Stimulated activated naive CD8-positive, alpha-beta T cell treated with anti-CD3 and anti-CD28 coated beads, Interleukin-15, Interleukin-2, amounts not matched to agents 100 U/mL and 50 U/mL, for 24 hours (primary cell): ENCODE measurements at places on chromosomes 5 and 9.
A peak's percentile ranks its signal among the peaks of the same experiment; 100 is the strongest.

GRCh38 chr9:9730174-9730573 is 882.6 kb downstream of the PTPRD start:
- no peak for DNase-seq

- no peak for DNase-seq
Observed at GRCh38 chr9:77024776-77025545, 5.5 kb downstream of the FOXB2 start.

- DNase-seq = no peak
Observed at GRCh38 chr5:174457141-174457678, 267.2 kb upstream of the MSX2 start.

DNA sequence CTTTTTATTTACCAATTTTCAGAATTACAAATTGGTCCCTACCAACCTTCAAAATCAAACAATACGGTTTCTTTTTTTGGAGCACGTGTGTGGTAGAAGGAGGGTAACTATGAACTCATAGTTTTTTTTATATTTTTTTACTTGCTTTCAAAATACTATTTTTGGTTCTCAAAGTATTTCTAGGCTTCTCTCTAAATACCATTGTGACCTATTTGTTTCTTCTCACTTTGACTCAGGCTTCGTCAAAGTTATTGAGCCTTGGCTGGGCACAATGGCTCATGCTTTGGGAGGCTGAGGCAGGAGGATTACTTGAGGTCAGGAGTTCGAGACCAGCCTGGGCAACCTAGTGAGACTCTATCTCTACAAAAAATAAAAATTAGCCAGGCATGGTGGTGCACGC is 11.6 kb upstream of the KIF27 start:
- DNase-seq = no peak

- DNase-seq = no peak
Observed at GRCh38 chr5:73983644-73984043, 357.6 kb downstream of the ARHGEF28 start.

DNA sequence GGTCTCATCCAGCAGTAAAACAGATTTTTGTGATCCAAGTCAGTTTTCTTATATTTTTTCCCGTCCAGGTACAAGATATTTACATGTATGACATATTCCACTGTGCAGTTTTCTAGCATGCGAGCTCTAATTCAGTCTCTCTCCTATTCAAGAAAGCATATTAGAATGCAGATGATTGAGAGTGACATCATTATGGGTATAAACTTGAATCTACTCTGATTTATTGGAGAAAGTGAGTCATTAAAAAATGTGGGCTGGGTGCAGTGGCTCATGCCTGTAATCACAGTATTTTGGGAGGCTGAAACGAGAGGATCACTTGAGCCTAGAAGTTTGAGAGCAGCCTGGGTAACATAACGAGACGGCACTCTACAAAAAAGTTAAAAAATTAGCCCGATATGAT is 6.2 kb downstream of the FER start:
- DNase-seq = no peak

- DNase-seq = no peak
Observed at GRCh38 chr5:111111956-111112355, 19.8 kb downstream of the WDR36 start.

DNA sequence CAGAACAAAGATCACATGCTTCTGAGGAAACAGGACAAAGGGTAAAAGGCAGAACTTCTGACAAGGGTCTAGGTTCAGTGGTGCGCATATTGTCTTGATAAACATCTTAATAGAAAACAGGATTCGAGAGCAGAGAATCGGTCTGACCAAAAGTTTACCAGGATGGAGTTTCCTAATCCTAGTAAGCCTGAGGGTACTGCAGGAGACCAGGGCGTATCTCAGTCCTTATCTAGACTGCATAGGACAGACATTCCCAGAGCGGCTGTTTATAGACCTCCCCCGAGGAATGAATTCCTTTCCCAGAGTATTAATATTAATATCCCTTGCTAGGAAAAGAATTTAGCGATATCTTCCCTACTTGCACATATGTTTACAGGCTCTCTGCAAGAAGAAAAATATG is 32.4 kb upstream of the TNFSF8 start:
- no peak for DNase-seq

DNA sequence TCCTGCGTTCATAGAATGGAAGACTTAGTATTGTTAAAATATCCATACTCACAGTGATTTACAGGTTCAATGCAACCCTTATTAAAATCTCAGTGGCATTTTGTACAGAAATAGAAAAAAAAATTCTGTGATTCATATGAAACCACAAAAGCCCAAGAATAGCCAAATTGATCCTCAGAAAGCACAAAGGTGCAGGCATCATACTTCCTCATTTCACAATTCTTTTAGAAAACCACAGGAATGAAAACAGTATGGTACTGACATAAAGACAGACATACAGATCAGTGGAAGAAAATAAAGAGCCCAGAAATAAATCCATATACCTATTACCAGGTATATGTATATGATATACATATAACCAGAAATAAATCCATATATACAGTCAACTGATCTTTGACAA is 86.8 kb upstream of the MEGF10 start:
- no peak for DNase-seq

- no peak for DNase-seq
Observed at GRCh38 chr5:31731710-31732301, 92.9 kb downstream of the PDZD2 start.

GRCh38 chr5:66795682-66796081 is 199.5 kb downstream of the MAST4 start:
- no peak for DNase-seq

DNA sequence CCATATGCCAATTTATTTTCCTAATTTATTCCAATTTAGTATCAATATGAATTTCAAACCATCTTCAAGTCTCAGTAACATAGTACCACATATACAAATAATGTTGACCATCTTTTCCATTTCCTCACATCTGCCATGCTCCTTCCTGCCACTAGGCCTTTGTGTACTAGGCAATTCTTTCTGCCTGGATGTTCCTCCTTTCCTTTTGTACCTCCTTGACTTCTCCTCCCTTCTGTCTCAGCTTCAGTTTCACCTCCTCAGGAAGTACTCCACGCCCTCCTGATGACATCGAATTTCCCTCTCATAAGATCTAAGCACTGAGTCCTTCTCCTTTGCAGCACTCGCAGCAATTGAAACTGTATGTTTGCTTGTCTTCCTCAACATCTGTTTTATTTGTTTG is 53.9 kb downstream of the MEF2C start:
- DNase-seq = no peak

GRCh38 chr5:175884214-175884613 is 12.8 kb downstream of the CPLX2 start:
- DNase-seq = no peak

DNA sequence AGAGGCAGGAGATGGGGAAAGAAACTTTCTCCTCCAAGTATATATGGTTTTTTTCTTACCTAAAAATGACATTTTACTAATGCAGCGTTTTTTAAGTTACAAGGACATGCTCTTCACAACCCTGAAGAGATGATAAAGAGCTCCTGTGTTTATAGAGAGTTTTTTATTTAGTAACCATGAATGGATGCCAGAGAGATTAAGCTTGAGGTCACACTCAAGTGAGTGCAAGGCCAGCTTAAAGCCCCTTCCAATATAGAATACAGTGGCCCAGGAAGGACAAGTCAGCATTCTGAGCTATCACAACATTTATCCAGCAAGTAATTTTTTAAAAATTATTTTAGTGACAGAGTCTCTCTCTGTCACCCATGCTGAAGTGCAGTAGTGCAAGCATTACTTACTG is 6.7 kb upstream of the HAVCR2 start:
- no peak for DNase-seq

GRCh38 chr9:131845305-131846298 is 105.7 kb upstream of the RAPGEF1 start:
- no peak for DNase-seq

GRCh38 chr9:75491533-75491932 is 398.9 kb upstream of the PCSK5 start:
- no peak for DNase-seq

- DNase-seq = no peak
Observed at GRCh38 chr9:16145196-16145950, 592.5 kb downstream of the CCDC171 start.

- DNase-seq = no peak
Observed at GRCh38 chr9:92679413-92680165, 9.7 kb upstream of the IPPK start.

- no peak for DNase-seq
Observed at GRCh38 chr5:2742921-2743679, 8.4 kb downstream of the IRX2 start.

DNA sequence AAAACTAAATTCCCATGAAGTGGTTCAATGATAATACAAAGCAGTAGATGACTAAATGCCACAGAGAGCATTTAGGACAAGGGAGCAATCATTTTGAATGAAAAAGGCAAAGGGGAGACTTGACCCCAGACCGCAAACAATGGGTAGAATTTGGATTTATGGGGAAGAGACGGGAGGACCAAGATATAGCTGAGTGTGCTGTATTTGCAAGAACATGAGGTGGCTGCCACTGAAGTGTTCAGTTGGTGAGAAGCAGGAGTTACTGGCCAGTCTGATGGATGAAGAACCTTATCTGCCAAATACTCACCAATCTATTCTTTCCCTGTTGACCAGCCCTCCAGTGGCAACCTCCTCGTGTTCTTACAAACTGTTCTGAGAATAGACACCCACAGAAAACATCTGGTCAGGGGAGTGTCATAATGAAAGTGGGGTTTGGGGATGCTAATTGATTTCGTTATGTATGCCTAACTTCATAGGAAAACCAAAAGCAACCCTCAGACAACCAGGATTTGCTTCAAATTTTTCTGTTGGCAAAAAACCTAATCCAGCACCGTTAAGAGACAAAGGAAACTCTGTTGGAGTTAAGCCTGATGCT is 19.8 kb downstream of the TDRD7 start:
- DNase-seq = no peak

DNA sequence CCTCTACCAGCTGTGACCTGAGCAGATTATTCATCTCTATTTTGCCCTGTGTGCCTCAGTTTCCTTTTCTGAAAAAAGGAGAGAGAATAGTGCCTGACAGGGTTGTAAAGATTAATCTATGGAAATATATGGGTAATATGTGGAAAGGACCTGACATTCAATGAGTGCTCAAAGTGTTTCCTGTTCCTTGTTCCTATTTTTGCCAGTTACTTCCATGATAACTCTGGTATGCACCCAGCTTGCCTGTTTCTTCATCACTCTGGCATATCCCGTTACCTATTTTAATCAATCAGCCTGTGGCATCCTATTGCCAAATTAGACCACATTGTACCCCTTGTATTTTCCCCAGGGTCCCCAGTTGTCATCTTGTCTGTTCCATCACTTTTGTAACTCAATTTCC is 3.6 kb upstream of the ARAP3 start:
- no peak for DNase-seq

GRCh38 chr9:112844771-112845542 is 45.7 kb downstream of the SLC46A2 start:
- DNase-seq = peak; percentile 87

DNA sequence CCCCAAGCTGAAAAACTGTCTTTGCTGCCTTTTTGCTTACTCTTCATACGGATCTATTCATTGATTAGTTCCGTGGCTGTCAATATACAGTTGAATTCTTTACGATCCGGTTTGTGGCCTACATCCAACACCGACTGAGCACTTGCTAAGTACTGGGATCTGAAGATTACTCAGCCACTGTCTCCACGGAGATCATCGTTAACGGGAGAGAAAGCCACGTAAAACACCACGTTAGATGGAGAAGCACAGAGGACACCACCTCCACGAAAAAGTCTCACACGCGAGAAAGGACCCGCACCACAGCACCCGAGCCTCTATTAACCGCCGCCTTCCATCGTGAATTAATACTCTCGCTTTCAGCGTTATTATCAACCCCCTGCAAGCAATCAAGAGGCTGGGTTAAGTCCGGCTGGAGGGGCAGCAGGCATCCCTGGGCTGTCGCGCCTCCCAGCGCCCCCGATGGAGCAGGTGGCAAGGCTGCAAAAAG is 650 bp downstream of the ELP1 start:
- no peak for DNase-seq

GRCh38 chr5:14265570-14265969 is 122.4 kb downstream of the TRIO start:
- no peak for DNase-seq

DNA sequence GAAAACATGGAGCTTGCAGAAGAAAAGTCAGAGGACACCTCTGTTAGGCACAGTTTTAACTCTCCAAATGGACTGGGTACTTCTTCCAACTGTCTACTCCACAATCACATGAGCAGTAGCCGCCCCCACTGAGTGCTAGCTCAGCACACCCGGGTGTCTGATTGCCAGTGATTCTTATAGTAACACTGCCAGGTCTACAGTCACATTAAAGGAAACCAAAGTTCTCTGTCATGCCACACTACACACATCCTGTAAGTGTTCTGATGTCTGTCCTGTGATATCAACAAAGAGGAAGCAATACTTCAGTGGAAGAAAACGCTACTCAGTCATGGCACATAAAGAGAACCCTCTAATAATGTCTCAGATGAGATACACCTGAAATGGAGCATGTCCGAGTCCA is at the start of gene HAVCR2:
HAVCR2 (minus strand) TSS at position 69 of the 400 bp plus-strand sequence; CDS start at position 8, 61 bp downstream.
- peak; percentile 63 for DNase-seq

DNA sequence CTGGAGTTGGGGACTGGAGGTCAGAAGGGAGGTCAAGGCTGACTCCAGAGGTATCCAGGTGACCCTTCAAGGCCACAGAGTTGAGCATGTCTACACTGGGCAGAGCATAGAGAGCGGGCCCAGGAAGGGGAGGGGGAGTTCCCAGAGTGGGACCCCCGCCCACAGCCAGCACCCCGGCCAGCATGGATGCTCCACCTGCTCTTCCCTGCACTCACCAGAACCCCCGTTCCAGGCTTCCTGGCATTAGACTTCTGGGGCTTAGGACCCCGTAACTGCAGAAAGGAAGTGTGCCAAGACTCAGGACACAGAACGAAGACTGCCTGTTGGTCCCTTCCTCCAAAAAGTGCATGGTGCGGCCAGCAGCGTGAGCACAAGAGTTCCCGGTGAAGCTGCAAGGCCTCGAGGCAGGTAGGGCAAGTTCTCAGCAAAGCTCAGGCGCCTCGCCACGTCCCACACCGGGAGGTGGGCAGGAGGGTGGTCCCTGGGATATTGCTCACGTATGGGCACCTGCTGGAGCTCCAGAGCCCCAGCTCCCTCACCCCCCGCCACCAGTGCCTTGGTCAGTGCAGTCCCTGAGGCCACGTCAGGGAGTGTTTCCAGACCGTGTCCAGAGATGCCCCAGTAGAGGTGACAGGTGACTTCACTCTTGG is 13.8 kb downstream of the ABO start:
- DNase-seq = no peak

GRCh38 chr5:137195483-137195882 is 303.6 kb downstream of the SPOCK1 start:
- DNase-seq = no peak

- DNase-seq = no peak
Observed at GRCh38 chr5:113000466-113000865, 23.9 kb downstream of the DCP2 start.

- DNase-seq = no peak
Observed at GRCh38 chr5:88769165-88769564, 113.8 kb downstream of the MEF2C start.

DNA sequence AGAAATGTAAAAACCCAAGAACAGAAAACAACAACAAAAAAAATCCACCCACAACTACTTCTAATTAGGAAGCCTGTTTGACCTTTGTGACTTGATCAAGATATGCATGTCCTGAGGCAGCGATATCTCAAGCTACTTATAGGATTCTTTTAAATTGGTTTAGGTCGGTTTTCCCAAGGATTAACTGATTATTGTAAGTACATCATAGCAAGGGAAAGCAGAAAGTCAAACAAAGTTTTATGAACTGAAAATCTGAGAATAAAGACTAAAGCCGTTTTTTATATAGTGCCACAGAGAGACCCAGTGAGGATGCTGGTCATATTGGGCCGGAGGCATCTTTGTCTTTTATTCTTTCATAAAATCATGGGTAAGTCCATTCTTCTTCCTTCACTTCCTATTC is 72.0 kb downstream of the CD180 start:
- DNase-seq = no peak
